IMR-90 (cell line): ENCODE measurements at places on chromosomes 3 and 15.

DNA sequence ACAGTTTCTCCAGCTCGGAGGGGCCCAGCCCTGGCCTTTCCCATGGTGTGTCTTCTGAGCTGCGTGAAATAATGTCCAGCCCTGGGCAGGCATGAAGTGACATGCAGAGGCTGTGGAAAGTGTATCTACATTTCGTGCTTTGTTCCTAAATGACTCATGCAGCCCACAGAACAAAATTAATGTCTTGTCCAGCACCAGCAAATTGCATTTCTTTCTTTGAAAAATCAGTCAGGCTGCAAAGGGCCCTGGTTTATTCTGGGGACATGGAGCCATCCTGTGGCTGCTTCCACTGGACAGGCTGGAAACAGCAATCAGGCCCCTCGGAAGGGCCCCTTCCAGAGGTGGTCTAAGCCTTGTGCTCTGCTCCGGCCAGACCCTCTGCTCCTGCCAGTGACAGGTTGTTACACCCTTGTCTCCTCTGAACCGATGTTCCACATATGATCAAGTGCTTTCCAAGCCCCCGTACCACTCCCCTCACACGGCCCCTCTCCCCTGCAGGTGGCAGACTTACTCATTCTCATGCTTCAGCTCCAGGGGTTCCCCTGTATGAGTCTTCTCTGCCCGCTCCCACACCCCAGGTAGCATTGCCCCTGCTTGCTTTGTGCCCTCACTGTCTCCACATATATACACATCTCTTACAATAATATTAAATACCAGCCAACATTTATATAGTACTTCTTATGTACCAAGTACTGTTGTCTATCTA, 33.7 kb downstream of the CRYGS start:
- DNase-seq = no peak

- no peak for DNase-seq
Measured at GRCh38 chr3:153290268-153291015, 128.4 kb downstream of the RAP2B start.

GRCh38 chr15:93566762-93567161, 477.8 kb upstream of the RGMA start:
- DNase-seq = no peak

DNA sequence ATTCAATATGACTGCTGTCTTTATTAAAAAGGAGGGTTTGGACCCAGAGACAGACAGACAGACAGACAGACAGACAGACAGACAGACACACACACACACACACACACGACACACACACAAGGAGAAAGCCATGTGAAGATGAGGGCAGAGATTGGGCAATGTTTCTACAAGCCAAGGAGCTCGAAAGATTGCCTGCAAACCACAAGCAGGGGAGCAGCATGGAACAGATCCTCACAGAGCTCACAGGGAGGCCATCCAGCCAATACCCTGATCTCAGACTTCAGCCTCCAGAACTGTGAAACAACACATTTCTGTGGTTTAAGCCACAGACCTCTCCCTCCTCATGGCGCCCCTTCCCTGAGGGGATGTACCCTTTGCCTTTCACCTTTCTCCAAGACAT, 35.8 kb upstream of the ABHD2 start:
- DNase-seq = peak; percentile 97

DNA sequence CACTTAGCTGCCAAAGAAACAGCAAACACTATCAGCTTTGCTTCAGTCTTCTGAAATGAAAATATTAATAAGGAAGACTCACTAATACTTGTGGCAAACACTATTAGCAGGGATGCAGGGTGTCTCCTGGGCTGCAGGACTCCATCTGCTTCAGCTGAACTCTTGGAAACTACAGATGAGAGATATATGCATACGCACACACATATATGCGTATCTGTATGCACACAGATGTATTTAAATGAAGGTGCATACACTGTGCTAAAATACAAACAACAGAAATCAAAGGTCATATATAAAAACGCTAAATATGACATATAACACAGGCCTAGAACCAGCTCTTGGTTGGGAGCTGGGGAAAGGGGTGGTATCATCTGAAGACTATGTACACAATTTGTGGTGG, 10.6 kb downstream of the PPM1M start:
- DNase-seq = no peak

DNA sequence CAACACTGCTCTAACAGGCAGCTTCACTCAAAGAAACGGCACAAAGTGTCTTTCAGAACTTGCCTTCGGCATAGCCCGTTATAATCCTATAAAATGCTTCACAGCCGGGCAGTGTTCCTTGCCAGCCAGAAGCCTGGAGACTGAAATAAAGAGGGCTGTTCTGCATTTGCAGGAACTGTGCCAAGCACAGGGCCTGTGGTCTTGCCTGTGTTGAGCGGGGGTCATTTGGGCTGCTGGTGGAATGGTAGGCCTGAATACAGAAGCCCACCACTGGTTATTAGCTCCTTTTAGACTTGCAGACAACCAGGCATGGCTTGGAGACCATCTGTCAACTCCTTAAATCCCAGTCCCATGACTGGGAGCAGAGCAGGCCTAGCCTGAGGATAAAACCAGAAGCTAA, 4.7 kb upstream of the ARHGEF3 start:
- DNase-seq = no peak

DNA sequence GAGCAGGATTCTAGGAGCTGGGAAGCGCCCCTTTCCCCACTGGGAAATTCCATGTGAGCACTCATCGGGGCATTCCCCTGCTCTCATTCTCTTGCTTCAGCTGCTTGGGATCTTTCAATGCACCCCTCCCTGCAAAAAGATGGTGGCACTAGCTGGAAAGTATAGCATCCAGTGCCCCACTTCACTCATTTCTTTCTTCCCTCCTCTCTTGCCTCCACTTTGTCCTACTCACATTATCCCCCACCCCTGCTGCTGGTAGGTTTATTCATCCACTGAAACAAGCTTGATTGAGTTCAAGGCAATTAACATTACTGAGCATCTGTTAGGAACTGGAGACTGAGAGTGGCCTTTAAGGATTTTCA, 84.8 kb upstream of the LIMD1 start:
- DNase-seq = no peak

DNA sequence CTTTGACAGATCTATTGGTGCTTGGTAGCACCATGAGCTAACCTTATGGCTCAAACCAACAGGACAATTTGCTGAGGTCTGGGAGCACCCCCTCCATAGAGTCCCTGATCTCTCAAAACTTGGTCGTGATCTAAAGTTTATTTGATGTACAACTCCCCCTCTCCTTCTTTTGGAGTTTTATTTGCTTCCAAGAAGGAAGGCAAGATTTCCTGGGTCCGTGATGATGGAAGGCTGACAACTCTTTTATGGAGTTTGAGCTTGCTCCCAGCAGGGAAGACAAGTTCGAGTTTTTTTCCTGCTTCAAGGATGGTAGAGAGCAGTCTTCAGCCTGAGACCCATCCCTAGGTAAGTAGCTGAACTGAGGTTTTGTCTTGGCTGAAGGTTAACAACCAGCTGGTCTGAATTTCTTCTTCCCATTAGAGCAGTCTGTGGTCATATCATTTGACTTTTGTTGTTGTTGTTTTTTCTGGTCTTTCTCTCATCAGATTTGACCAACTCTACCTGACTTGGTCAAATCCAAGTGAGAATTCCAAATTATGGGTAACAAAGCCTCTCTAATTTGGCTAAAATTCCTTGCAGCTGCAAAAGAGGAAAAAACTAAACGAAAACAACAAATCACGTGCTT, 2.8 kb upstream of the MUC20 start:
- DNase-seq = no peak

DNA sequence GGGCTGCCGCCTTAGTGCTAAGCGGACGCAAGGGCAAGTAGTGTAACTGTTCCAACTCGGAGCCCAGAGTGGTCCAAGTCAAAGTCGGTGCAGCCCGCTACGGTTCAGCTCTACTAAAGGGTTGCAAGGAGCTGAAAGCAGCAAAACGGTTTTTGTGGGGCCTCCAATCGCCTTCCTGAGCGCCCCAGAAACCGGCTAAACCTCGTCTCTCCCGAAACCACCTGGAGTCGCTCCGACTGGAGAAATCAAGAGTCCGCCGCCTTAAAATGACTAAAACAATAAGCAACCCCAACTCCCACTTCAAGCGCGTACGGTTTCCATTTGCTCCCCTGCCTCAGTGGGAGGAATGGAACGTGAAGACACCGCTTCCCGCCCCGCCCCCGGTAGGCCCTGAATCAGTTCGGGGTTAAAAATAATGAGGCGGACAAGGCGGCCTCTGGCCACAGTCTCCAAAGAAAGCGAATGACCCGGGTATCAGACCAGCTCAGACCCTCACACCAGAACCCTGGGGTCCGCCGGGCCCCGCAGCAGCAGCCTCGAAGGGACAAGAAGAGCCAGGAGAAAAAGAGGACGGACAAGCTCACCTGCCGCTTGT, 401 bp downstream of the SEC11A start:
- DNase-seq = peak; percentile 28

DNA sequence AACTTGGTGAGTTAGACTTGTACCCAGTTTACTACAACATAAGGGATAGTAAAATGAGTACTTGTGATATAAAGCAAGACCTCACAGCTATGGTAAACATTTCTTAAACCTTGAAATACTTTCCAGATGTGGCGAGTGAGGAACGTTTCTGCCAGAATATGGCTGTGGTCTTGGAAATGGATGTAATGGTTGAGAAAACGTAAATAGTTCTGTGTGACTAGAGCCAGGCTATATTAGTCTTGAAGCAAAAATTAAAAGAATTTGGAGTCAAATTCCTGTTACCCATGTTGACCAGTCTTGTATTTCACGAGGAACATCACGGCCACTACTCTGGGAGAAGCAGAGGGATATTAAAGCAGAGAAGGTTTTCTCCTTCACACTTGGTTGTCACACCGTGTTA, 15.3 kb downstream of the OR4F15 start:
- DNase-seq = peak; percentile 92

- no peak for DNase-seq
Measured at GRCh38 chr15:68218847-68219798, 10.4 kb downstream of the CLN6 start.

GRCh38 chr3:150546226-150547044, at the start of the genes EIF2A and SERP1:
Gene EIF2A, plus strand, starts transcription at chr3:150546787. Its CDS starts 16 bp downstream, at chr3:150546803.
Gene SERP1, minus strand, starts transcription at chr3:150546496. Its CDS starts 361 bp downstream, at chr3:150546135.
- DNase-seq = peak; percentile 99

DNA sequence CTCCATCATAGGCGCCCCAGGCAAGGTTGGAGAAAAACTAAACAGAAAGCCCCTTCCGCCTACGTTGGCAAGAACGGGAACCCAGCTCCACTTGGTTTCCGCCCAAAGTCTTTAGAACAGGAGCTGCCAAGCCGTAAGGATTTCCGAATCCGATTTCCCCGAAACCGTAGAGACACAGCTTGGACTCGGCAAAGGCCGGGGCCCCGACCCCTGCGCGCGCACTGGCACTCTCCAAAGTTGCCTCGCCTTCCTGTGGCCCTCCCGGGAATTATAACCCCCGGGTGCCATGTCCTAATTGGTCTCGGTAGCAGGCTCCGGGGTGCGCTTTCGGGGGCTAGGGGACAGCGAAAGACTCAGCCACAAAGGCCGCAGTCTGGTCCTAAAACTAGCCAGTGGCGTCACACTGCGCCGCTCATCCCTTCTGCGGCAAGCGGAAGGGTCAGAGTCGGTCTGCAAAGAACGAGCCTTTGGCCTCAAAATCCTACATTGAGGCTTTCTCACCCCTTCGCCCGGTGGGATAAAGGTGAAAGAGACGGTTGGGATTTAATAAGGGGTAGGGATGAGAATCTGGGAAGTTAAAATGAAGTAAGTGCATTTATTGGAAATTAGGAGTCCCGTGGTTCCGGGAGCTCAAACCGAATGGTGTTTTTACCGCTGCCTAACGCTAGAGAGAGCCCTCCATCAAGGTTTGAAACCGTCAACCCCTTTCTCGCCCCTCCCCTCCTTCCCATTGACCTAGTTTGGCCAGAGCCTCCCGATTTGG, 6.8 kb downstream of the BCL6 start:
- DNase-seq = peak; percentile 93

GRCh38 chr15:57663262-57663661, 43.3 kb upstream of the POLR2M start:
- DNase-seq = no peak

GRCh38 chr3:43286841-43287499, 630 bp downstream of the SNRK start:
- DNase-seq = peak; percentile 4

- no peak for DNase-seq
Measured at GRCh38 chr3:71497971-71498444, 85.5 kb downstream of the FOXP1 start.

DNA sequence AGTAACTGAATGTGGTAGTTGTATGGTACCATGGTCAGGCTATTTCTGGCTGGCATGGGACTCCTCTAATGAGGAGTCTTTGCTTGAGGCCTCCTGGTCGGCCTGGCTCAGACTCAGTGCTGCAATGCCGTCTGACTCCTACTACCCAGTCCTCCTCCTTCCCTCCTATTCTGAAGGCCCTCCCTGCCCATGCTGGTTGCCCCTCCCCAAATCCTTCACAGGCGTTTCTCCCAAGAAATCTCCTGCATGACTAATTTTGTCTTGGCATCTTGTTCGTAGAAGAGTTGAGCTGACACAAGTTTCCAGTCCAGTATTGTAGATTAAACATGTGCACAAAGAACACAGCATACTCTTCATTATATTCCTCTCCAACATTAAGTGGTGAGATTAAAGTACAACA, 115.5 kb downstream of the NFKBIZ start:
- peak; percentile 44 for DNase-seq

GRCh38 chr3:169746924-169747323, 17.9 kb downstream of the TERC start:
- DNase-seq = no peak

GRCh38 chr3:187616307-187616972, 53.8 kb downstream of the SST start:
- peak; percentile 55 for DNase-seq

DNA sequence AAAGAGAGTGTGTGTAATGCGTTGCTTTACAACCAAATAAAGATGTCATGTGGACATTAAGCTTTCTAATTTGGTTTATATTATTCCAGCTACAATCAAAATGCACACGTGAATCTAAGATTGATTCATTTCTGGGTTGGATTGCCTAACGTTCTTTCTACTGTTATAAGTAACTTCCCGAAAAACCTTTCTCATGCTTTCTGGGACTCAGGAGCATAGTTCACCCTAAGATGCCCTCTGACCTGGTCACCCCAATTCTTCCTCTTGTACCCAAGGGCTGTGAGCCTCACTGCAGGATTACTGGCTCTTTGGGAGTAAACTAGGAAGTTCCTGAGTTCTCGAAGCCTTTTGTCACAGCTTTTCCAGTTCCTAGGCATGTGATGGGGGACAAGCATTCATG, 12.7 kb upstream of the LMCD1 start:
- no peak for DNase-seq

- DNase-seq = no peak
Measured at GRCh38 chr15:101024706-101025500, 105.7 kb downstream of the LRRK1 start.

DNA sequence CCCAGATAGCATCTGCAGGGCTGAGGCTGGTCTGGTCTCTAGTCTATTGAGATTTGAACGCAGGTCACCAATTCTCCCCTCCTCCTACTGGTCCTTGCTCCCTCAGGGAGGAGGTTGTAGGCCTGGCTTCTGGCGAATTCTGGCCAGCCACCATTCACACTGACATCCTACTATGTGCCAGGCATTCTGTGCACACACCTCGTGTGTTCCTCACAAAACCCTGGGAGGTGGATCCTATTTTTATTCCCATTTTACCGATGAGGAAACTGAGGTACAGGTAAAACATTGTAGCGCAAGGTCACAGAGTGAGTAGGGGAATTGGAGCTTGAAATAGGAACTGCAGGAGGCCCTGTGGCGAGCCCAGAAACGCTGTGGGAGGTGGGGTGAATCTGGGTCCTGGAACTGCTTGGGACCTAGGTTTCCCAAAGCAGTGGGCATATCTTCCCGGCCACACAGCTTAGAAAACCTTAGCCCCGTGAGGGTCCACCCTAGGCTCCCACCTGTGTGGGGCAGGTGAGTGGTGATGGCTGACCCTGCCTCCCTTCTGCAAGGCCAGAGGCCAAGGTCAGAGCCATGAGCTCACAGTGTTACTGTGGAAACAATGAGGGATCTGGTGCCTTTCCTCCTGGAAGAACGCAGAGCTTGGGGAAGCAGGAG, 4.8 kb upstream of the ATP2B2 start:
- DNase-seq = no peak
